ENCODE measurements at places on chromosomes 12 and 14.

DNA sequence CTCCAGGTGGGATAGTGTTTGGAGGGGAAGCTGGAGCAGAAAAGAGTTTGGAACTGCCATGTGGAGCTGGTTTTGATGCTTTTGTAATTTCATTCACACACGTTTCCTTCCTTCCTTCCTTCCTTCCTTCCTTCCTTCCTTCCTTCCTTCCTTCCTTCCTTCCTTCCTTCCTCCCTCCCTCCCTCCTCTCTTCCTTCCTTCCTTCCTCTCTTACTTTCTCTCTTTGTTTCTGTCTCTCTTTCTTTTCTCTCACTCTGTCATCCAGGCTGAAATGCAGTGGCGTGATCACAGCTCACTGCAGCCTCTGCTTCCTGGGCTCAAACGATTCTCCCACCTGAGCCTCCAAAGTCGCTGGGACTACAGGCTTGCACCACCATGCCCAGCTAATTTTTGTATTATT lies 168.0 kb upstream of the ARID2 start:
- DNase-seq = no peak

DNA sequence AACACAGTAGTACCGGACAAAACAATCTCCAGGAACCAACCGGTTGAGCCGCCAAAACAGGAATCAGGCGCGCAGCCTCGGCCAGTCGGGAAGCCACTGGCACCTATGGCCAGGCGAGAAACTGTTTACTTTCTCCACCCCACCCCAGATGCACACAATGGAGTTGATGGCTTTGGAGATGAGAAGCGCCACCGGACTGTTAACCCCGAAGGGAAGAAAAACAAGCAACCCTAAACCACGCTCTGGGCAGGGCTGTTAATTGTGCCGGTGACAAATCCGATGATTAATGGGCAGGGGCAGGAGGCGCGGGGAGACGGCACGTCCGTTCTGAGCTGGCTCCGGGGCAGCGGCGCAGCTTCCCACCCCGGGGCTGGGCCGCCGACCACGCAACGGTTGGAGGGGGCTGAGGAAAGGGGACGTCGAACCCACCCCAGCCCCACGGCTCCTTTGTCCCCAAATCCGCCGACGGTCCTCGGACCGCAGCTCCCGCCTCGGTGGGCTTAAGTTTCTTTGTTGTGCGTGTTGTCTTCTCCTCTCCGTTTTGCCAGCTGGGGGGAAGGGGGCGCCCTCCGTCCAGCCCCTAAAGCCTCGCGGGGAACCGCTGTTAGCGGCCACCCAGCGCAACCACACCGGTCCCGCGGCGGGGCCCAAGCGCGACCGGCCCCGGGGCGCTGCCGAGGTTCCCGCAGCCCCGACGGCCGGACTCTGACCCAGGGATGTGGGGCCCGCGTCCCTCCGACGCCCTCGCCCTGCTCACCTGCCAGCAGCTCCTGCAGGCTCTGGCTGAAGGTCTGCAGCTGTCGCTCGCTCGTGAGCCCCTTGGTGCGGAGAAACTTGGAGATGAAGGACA lies 790 bp downstream of the BTG1 start:
- peak; percentile 59 for DNase-seq

DNA sequence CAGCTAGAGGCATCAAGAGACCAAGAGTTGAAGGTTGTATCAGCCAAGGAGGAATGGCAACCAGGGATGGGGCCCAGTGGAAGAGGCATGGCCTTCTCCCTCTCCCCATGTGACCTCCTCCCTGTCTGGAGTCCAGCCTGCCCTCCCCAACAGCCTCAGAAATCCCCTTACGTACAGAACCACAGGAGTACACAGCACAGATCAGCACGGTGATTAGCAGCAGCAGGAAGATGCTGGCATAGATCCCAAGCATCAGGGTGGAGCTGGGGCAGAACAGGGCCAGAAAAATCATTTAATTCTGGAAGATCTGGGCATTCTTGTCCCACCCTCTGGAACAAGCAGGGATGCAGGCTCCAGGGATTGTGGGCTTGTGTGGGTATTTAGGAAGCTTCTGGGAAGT lies 14.4 kb downstream of the ADCY6 start:
- no peak for DNase-seq

- peak; percentile 66 for DNase-seq
Observed at GRCh38 chr14:68047906-68048305, 228.3 kb downstream of the RAD51B start.

DNA sequence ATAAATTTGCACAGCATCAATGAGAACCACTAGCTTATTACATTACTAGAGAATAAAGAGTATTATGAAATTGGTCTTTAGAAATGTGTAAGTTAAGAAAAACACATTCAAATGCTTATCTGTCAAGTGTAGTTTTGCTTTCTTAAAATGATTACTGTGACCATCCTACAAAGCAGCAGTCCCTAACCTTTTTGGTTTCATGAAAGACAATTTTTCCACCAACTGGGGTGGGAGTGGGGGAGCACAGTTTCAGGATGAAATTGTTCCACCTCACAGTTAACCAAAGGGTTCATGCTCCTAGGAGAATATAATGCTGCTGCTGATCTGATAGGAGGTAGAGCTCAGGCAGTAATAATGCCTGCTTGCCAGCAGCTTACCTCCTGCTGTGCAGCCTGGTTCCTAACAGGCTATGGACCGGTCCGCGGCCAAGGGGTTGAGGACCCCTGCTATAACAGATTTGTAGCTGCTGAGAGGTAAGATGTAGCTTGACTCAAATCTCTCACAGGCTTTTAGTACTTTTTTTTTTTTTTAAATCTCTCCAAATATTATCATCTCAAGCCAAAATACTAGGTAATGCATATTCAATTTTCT lies 45.4 kb downstream of the PPP4R3A start:
- no peak for DNase-seq

DNA sequence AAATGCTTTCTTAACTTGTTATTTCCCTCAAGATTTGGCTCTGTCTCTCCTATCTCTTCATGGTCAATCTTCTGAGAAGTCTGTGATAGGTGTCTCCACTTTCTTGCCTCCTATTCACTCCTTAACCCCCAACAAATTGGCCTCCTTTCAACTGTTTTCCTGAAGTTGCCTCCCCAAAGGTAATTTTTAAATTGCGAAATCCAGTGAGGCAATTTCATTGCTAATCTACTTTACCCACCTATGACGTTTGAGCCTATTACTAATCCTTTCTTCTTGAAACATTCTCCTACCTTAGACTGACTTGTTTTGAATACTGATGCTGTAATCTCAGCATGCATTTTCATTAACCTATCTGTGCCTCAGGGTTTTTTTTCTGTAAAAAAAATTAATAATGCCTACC lies 6.0 kb upstream of the KCNH5 start:
- no peak for DNase-seq

- DNase-seq = peak; percentile 92
Observed at GRCh38 chr14:52365071-52365470, 51.0 kb downstream of the PTGER2 start.

GRCh38 chr14:21875791-21876190 lies 202.2 kb upstream of the OR4E1 start:
- DNase-seq = no peak

- no peak for DNase-seq
Observed at GRCh38 chr12:123828120-123828519, 66.0 kb downstream of the DNAH10 start.

- no peak for DNase-seq
Observed at GRCh38 chr14:56846970-56847930, 37.0 kb upstream of the OTX2 start.

- no peak for DNase-seq
Observed at GRCh38 chr12:26389343-26389742, 194.0 kb downstream of the SSPN start.

- no peak for DNase-seq
Observed at GRCh38 chr12:131536766-131537165, 174.1 kb upstream of the SFSWAP start.

- no peak for DNase-seq
Observed at GRCh38 chr12:62215506-62215905, 44.7 kb upstream of the USP15 start.

GRCh38 chr12:14249368-14249767 lies 116.1 kb upstream of the ATF7IP start:
- DNase-seq = no peak

GRCh38 chr14:32014498-32014897 lies 62.6 kb upstream of the ARHGAP5 start:
- DNase-seq = no peak

GRCh38 chr12:52837413-52837741 lies 3.3 kb upstream of the KRT79 start:
- peak; percentile 73 for DNase-seq

DNA sequence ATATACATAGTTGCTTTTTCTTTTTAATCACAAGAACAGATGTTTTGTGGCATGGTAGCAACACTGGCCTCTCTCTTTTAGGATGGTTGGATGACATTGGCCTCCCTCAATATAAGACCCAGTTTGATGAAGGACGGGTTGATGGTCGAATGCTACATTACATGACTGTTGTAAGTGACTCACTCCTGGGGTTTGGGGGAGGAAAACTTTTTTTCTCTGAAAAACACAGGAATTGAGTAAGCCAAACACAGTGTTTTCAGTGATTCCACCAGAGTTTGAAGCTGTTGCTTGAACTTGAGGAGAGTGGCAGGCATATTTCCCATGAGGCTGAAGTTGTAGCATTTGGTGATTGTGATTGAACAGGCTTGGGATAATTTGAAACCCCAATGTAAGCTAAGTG lies 13.7 kb upstream of the REP15 start:
- DNase-seq = peak; percentile 29

DNA sequence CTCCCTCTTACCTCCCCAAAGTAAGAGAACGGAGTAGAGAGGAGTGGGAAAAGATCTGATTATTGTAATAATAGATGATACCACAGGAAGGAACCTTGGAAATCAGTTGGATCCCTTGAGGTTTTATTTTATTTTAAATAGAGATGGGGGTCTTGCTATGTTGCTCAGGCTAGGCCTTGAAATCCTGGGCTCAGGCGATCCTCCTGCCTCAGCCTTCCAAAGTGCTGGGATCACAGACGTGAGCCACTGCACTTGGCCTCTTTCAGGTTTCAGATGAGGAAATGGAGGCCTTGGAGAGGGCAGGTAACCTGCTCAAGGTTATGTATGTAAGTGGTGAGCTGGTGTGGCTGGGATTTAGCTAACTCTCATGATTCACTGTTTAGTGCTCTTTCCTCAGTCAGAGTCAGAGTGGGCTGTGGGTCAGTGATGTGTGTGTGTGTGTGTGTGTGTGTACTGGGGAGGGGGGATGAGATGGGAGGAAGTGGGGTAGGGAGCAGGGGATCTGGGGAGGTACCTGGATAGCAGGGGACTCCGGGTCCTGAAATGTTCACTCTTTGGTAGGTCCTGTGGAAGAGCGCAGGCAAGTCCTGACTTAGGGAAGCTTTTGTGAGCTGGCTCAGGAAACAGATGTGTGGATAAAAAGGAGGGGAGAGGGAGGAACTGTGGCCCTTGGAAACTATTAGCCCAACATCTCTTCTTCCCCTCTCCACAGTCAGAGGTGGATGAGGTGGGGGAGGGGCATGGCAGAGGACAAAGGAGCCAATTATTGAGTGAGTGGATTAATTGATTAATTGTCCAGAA lies 4.7 kb upstream of the CISTR start:
- DNase-seq = no peak

DNA sequence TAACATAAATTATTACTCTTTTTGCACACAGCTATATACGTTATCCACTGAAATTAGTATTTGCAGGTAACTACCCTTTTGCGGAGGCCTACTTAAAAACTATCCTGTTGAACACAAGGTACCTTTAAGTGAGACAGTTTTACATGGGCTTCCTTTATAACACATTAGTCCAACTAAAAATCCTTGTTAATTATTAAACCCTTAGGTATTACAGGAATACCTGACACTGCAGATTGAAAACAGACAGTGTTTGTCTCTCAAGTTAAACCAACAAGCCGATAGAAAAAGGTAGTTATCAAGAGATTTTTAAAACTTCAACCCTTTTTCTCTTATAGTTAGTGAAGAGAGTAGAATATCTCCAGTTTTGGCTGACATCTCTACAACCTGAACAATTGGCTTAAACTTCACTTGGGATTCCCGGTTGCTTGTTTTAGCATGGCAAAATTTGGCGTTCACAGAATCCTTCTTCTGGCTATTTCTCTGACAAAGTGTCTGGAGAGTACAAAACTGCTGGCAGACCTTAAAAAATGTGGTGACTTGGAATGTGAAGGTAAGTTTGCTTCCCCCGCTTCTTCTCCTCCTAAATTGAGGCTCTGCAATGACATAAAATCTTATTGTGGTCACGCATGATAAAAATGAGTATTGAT lies at the start of gene MIA2:
MIA2 (plus strand) TSS at position 236 of the 647 bp plus-strand sequence; CDS start at position 436, 200 bp downstream.
- no peak for DNase-seq

DNA sequence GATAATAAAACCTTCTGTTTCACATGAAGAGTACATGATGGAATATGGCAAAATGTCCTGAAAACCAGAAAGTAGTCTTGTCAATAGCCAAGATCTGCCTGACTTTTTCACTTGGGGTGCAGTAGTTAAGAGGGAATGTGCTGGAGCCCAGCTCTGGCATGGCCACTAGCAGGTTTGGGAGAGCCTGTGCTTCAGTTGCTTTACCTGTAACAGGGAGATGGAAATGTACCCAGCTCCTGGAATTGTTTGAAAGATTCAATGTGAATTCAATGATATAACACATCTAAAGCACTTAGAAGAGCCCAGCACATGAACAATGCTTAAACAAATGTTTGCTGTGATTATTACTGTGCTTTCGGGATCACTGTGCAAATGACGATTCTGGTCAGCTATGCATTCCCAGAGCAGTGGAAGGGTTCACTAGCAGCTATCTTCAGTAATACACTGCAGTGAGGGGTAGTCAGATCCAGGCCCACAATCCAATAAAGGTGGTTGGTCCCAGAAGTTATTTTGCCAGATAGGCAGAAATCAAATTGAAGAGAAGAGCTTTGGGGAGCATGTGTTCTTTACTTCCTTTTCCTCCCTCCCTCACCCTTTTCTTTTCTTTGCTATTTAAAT lies 224.9 kb downstream of the APAF1 start:
- DNase-seq = no peak

- no peak for DNase-seq
Observed at GRCh38 chr12:7695237-7695560, 376 bp downstream of the GDF3 start.

- DNase-seq = no peak
Observed at GRCh38 chr14:102565331-102565887, 27.0 kb upstream of the RCOR1 start.

DNA sequence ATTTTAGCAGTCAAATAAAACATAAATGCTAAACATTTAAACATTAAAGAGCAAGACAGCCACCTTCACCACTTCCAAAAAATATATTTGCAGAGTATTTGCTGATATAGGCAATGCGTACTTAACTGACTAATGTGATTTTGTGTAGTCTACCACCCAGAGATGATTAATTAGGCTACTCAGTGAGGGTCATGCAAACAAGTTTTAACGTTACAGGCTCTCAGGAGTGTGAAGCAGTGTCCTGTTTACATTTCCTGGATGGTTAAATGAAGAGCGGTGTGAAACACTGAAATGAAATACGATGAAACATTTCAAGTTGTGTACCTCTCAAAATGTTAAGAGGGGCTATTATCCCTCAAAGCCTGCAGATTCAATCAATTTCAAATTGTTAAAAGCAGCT lies 165.8 kb upstream of the LRIG3 start:
- DNase-seq = no peak

GRCh38 chr12:4472046-4472445 lies 26.4 kb upstream of the FGF6 start:
- no peak for DNase-seq

- DNase-seq = no peak
Observed at GRCh38 chr12:52910248-52910883, 5.5 kb upstream of the KRT8 start.

Data from fibroblast of upper back skin (primary cell).